ENCODE measurements at places on chromosomes 13 and 19.

DNA sequence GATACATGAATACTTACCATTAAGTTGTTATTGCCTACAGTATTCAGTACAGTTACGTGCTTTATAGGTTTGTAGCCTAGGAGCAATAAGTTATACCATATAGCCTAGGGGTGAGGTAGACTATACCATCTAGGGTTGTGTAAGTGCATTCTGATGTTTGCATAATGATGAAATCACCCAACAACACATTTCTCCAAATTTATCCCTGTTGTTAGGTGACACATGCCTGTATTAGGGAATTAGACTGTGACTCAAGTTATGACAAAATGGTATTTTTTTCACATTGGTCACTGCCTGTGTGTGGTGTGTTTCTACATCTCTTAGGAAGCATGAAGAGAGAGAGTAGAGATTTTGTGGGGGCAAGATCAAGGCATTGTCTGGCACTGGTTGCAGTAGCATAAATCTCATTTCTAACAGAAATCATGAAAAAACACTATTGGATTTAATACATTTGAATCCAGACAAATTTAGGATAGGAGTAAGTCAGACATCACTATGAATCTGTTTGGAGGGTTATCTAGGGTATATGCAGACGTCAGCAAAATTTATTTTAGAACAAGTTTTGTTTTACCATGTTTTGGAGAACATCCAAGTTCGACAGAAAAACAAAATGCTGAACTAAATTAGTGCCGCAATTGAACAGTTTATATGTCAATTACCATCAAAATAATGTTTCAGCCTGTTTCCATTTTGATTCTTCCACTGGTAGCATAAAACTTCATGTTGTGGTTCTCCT, 332.1 kb downstream of the LMO7 start:
- DNase-seq = no peak

- DNase-seq = no peak
Measured at GRCh38 chr13:67964986-67965385, 734.9 kb upstream of the PCDH9 start.

DNA sequence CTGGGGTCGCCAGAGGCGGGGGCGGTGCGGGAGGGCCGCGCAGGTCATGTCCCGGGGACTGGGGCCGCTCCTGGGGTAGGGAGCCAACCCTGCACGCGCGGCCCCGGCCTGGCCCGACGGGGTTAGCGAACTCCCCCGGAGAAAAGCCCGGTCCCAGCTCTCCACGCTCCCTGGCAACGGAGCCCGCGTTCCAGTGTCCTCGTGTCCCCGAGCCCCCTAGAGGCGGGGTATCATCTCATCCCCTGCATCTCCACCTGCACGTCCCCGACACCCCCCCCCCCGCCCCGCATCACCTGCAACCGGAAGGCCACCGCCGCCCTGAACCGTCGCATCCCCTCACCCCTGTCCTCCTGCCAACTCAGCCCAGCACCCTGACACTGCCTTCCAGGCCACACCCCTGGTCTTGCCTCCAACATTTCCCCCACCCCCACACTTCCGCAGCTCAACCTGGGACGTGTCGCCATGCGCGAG, 2.7 kb downstream of the WDR88 start:
- DNase-seq = no peak

DNA sequence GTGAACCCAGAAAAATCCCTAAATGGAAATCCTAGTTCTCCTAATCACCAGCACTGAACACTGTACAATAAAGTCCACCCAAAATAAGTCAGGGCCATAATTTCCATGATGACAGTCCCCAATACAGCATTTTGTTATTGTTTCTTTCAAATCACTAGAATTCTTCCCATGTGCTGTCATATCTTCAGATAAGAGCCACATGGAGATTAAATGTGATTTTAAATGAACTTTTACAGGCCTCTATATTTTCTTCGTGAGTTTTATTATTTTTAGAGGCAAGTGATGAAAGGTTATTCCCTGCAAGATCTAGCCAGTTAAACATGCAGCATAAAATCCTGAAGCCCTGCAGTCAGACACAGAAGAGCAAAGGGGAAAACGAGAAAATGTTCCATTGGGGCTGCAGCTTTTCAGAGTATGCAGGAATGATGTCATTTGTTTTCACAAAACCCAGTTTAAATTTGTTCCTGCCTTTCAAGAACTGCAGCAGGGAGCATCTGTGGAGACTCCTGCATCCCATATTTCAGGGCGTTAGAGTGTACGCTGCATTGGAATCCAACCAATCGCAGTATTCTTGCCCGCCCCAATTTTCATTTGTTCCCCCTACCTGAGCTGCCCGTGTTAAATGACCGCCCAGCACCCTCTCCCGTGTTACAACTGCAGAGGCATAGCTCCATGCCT, 167.2 kb upstream of the KLF12 start:
- no peak for DNase-seq

GRCh38 chr13:40153516-40153915, 498.1 kb downstream of the COG6 start:
- no peak for DNase-seq

- DNase-seq = no peak
Measured at GRCh38 chr13:76499891-76500290, 386.3 kb downstream of the KCTD12 start.

DNA sequence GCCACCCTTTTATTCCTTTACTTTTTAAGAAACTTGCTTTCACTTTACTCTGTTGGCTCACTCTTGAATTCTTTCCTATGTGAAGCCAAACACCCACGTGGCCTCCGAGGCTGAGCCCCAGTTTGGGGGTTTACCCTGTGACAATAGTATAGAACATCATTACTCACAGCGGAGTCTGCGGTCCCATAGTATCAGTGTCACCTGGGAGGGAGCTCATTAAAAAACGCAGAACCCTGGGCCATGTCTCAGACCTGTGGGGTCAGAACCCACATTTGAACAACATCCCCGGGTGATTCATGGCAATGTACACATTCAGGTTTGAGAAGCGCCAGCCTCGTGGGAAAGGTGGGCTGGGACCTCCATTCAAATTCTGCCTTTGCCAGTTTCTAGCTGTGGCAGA, 36.0 kb upstream of the UBL3 start:
- DNase-seq = no peak

- DNase-seq = no peak
Measured at GRCh38 chr19:45539459-45539858, 32.2 kb downstream of the VASP start.

- no peak for DNase-seq
Measured at GRCh38 chr13:81987677-81988357, 1646.9 kb upstream of the SPRY2 start.

- no peak for DNase-seq
Measured at GRCh38 chr13:112072534-112073244, 5.7 kb downstream of the SOX1 start.

DNA sequence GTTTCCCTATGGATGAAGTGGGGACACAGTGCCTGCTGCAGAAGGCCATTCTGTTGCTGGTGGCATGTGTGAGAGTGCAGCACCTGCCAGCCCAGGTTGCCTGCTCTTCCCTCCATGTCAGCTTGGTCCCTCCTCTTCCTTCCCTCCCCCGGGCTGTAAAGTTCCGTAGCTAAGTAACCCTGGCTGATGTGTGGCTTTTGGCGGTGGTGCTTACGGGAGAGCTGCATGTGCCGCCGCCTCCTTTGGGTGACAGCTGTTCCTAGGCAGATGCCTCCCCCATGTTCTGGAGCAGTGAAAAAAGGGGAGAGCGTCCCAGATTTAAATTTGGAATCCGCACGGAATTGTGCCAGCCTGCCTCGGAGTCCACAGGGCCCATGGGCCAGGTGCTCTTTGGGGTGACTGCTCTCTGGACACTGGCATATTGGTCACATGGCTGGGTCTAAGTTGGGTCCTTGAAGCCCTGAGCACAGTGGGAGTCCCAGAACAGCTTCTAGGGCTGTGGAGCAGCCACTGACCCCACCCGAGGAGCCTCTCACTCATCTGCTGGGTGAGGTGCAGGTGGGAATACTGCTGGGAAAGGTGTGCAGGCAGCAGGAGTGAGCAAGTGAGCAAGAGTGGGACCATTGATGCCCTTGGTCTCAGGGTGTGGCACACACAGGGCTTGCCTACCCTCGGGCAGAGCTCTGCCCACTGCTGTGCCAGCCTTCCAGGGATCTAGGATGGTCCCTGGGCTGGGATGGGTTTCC, 33.1 kb upstream of the ZNF536 start:
- DNase-seq = no peak

DNA sequence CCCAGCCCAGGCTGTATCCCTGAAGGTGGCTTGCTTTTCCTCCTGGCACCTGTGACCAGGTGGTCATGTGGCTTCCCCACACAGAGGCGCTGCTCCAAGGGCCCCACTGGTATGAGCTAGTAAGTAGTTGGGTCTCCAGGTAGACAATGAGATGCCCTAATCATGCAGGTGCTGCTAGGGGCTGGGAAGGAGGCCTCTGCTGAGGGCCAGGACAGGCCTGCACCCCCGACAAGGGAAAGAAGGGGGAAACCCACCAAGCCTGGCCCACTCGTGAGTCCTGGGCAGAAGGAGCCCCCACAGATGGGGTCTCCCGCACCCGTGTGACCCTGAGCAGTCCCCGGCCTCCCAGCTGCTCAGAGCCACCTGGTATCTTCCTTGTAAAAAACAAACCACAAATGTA, 13.2 kb downstream of the PEX11G start:
- no peak for DNase-seq

- DNase-seq = no peak
Measured at GRCh38 chr13:54934121-54934520, 1905.5 kb downstream of the OLFM4 start.

DNA sequence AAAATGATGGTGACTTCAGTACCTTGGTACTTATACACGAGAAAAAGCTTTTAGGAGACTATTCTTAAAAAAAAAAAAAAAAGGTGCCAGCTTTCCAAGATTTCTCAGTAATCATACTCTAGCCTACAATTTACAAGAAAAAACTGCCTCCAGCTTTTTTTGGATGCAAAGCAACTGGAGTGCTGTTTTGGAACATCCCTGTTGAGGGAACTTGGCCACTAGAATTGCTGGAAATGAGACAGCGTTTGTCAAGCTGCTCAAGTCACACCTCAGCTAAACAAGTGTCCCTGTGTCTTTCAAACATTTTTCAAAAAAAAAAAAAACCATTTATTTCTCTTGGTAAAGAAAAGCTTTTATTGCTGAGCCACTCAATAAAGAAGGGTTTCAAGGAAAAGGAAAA, 413.1 kb upstream of the ARGLU1 start:
- no peak for DNase-seq

DNA sequence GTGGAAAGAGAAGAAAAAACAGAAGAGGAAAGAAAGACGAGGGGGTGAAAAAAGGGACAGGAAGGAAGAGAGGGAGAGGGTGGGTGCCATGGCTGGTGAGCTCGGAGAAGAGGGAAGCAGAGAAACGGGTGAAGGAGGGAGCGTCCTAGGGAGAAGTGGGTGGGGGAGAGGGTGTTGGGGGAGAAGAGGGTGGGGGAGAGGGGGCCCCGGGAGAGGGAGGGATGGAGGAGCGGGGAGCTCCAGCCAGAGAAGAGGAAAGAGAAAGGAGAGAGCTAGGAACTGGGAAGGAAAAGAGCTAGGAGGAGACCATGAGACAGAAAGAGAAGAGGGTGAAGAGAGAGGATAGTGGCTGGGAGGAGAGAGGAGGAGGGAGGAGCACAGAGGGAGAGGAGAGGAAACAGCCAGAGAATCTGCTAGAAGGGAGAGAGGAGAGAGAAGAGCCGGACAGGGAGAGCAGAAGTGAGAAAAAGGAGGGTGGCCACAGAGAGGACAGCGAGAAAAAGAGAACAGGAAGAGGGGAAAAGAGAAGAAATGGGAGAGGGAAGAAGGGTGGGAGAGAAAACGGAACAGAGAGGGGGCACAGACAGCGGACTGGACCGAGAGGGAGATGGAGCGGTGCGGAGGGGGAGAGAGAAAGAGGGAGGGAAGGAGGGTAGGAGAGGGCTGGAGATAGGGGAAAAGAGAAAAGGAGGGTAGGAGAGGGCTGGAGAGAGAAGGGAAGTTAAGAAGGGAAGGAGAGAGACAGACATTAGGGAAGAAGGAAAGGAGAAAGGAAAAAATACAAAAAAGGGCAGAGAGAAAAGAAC, 11.9 kb upstream of the GARIN5A start:
- DNase-seq = no peak

GRCh38 chr13:41767801-41768200, 193.1 kb downstream of the VWA8 start:
- no peak for DNase-seq

GRCh38 chr19:39423258-39424086, 11.0 kb downstream of the PLEKHG2 start:
- no peak for DNase-seq

GRCh38 chr19:15438124-15438496, 11.6 kb downstream of the WIZ start:
- DNase-seq = no peak

DNA sequence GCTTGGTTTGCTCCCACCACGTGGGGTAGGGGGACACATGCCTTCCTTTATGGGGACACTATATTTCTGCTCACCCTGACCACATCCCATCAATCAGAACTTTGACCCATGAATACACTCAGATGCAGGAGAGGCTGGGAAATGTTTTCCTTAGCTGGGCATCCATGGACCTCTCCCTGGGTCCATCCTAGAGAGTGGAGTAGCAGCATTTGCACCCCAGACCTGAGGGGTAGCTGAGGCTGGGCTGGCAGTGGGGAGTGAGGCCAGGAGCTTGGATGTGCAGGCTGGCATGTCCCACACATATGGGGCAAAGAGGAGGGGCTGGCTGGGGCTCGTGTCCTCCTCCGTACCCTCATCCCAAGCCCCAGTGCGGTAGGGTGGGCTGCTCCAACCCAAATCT, 152.8 kb downstream of the TM9SF2 start:
- DNase-seq = no peak

GRCh38 chr13:110294146-110294545, 12.8 kb downstream of the COL4A1 start:
- no peak for DNase-seq

- DNase-seq = no peak
Measured at GRCh38 chr19:8387688-8388611, 2.2 kb upstream of the RAB11B start.

- DNase-seq = no peak
Measured at GRCh38 chr19:47595944-47596343, 13.0 kb upstream of the BICRA start.

- DNase-seq = no peak
Measured at GRCh38 chr19:2533686-2534422, 57.9 kb downstream of the GADD45B start.

- DNase-seq = no peak
Measured at GRCh38 chr13:98273067-98273823, 96.2 kb upstream of the RNF113B start.

GRCh38 chr19:40165362-40165937, 25.8 kb upstream of the MAP3K10 start:
- no peak for DNase-seq

GRCh38 chr13:97878431-97879375, 74.8 kb upstream of the IPO5 start:
- no peak for DNase-seq

- no peak for DNase-seq
Measured at GRCh38 chr19:18218159-18218558, 8.1 kb downstream of the PDE4C start.

- no peak for DNase-seq
Measured at GRCh38 chr13:99323488-99323887, 16.3 kb upstream of the GPR183 start.

Data from GM12864 (cell line).